ENCODE measurements at places on chromosomes 11 and 22.

GRCh38 chr22:48712558-48713271 is 1115.0 kb downstream of the BRD1 start:
- DNase-seq: no peak

- DNase-seq: no peak
These were observed 52.9 kb downstream of the C11orf58 start for GRCh38 chr11:16791191-16791961.

- no peak for DNase-seq
These were observed 2.1 kb upstream of the NADSYN1 start for GRCh38 chr11:71450939-71451338.

GRCh38 chr11:28596816-28597215 is 488.6 kb downstream of the METTL15 start:
- no peak for DNase-seq

DNA sequence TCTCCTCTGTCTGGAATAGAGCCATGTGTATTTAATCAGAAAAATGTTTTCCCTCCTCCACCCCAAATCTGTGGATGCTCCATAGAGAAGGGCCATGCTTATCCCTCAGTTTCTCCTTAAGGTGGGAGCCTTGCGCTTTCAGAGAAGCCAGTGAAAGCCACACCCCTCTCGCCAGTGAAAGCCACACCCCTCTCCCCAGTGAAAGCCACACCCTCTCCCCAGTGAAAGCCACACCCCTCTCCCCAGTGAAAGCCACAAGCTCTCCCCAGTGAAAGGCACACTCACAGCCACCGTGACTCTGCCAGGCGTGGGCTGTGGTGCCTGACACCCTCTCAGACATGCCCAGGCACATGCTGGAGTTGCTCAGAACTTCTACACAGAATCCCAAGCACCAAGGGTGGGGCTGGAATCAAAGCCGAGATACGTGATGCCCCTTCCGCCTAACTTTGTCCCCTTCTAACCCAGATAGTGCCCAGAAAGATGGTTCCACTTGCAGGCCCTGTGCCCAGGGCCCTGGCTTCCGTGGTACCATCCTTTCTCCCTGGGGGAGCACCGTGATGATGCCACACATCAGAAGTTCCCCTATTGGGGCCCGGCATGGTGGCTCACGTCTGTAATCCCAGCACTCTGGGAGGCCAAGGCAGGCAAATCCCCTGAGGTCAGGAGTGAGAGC is 16.5 kb upstream of the PRR5 start:
- peak; percentile 53 for DNase-seq

- no peak for DNase-seq
These were observed 6.7 kb upstream of the PTH start for GRCh38 chr11:13502492-13502891.

DNA sequence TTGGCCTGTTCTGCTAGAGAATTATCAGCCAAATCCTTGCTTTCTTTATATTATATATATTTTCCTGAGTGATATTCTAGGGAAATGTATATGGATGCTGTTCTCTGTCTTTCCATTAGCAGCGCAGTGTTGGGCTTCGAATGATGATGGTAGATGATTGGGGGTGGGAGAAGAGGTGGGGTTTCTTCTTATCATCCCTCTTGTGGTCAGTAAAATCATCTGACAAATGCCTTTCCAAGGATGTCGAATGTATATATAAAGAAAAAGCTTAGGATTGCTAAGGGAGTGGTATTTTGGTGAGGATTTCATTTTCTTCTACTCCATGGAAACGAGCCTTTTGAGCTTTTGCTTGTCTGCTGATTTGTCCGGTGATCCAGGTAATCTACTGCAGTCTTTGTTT is 48.9 kb downstream of the ARHGEF12 start:
- DNase-seq: no peak

GRCh38 chr22:24125941-24126340 is 55.3 kb upstream of the SUSD2 start:
- no peak for DNase-seq

- no peak for DNase-seq
These were observed 35.5 kb downstream of the C2CD3 start for GRCh38 chr11:74135127-74135840.

Data from nephron progenitor cell (in vitro differentiated cells).